IPS-NIHi11 (cell line): ENCODE measurements at places on chromosomes 4 and X.

- no peak for DNase-seq
Observed at GRCh38 chr4:52874948-52875347, 12.8 kb downstream of the RASL11B start.

DNA sequence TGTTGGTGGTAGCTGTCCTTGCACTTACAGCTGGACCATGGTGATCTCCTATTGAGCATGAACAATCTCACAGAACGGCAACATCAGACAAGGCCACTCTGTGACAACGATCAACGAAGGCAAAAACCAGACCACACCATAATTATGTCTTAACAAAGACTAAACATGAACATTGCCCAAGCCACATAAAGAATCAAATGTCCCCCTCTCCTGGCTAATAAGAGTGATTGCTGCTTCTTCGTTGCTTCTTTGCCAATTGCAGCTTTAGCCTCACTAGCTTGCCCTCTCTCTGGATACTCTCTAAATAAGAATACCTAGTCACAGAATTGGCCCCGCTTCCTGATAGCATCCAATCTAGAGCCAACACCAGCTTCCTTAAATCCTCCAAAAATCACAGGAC is 41.5 kb upstream of the PGRMC1 start:
- no peak for DNase-seq

DNA sequence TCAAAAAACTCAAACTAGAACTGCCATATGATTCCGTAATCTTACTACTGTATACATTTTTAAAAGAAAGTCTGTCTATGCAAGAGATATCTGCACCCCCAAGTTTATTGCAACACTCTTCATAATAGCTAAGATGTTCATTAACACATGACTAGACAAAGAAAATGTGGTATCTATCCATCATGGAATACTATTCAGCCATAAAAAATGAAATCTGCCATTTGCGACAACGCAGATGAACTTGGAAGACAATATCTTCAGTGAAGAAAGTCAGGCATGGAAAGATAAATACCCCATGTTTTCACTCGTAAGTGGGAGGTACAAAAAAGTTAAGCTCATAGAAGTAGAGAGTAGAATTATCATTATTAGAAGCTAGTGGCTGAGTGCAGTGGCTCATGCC is 87.3 kb upstream of the DHRSX start:
- no peak for DNase-seq

DNA sequence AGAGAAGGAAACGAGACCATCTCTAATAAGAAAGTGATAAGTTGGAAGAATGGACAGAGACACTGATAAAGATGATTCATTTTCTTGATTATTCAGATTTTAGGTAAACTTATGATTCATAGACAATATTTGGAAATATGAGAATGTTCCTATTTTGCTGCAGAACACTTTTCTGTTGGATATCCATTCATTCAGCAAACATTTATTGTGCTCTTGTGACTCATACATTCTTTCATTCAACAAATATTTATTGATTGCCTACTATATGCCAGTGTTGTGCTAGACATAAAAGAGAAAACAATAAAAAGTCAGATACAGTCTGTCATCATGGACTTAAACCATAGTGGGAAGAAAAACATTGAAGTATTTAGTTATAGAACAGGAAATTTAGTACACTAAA is 1232.0 kb downstream of the STIM2 start:
- no peak for DNase-seq

- no peak for DNase-seq
Observed at GRCh38 chrX:41711021-41711667, 12.8 kb upstream of the GPR82 start.

GRCh38 chr4:31052519-31052918 is 332.4 kb downstream of the PCDH7 start:
- DNase-seq, result no peak

DNA sequence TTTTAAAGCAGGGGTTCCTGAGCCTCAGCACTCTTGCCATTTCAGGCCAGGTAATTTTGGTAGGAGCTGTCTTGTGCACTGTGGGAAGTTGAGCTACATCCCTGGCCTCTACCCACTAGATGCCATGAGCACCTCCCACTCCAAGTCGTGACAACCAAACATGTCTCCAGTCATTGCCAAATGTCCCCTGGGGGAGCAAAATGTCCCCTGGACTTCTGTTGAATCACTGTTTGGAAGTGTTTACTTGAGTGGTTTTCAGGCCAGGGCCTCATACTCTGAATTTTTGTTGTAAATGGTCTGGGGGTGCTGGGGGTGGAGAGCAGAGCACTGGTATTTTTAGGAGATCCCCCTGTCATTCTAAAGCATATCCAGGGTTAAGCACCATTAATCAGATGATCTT is 3.2 kb downstream of the PDK3 start:
- no peak for DNase-seq
